Stimulated activated CD8-positive, alpha-beta memory T cell treated with anti-CD3 and anti-CD28 coated beads, Interleukin-7, amount 100 ng/mL, for 24 hours (primary cell): ENCODE measurements at places on chromosomes 7 and 10.

DNA sequence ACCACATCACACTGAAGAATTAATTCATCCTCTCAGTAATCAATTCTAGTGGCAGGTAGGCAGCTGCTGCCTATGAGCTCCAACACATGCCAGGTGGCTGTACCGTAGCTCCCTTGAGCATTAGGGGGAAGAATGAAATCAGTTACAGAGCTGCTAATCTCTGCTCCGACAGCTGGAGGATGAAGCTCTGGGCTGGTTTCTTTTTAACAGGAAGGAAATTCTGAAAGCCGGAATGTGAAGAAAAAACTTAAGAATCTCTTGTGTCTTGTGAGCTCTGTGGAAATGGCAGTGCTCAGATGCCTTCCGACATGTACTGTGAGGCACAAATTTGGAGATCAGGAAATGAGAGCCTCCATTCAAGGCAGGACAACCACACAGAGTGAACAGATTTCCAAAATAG is 2.8 kb upstream of the AHCYL2 start:
- no peak for DNase-seq

- no peak for DNase-seq
These were observed 143.3 kb upstream of the DKK1 start for GRCh38 chr10:52170776-52171175.

DNA sequence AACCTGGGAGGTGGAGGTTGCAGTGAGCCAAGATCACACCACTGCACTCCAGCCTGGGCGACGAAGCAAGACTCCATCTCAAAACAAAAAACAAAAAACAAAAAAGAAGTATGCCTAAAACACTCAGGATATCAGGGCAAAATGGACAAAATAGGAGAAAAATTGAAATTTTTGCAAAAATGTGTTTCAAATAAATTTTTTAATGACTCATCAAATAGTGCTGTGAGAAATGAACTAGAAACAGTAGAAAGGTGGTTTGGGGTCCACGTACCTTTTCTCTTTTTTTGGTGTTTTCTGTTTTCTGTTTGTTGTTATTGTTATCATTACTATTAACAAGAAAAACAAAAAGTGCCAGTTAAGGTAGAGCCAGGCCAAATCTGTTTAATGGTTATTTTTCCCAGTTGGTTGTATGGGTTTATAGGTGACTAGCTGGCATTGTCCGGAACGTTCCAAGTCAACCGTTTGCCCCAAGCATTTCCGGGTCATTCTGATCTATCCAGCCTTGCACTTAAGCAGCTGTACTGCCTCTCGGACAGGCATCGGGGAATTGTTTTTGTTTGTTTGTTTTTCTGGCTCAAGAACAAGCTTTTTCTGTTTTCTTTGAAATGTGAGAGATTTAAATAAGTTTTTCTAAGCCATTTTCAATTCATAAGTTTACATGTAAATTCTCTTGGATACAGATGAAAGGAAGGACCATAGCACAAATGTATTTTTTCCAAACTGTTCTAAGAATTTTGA is 157.0 kb upstream of the NEBL start:
- DNase-seq, result no peak

DNA sequence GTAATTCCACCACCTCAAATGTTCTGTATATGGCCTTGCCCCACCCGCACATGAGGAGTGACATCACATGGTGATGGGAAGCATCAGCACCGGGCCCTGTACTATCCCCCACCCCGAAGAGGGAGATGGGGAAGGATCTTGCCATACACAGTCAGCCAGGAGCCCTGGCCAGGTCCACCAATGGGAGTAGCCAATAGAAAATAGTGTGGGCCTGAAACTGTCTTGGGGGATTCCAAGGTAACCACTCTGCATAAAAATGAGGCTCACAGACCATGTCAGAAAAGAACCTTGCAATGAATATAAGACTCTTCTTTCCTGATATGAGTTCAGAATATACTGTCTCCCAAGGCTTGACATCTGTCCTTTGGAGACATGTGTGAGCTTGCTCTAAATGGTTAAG is 51.1 kb downstream of the ADRB1 start:
- no peak for DNase-seq

DNA sequence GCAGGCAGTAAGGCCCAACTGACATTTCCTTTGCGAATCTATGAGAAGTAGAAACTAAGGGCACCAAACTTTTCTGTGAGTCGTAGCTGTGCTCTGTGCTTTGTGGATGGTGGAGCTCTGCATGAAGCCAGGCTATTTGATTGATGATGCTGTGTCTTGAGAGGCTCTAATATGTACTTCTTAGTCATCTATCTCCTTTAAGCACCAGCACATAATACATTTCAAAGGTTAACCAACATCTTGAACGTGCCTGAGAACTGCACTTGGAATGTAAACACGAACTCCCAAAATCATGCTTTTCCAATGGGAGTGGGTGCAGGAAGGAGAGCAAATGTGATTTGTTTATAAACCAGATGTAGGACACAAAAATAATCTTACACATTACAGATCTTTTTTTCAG is 411.6 kb downstream of the PARD3 start:
- no peak for DNase-seq

GRCh38 chr7:139304517-139304916 is 36.6 kb upstream of the FMC1 start:
- DNase-seq, result no peak
